Activated CD8-positive, alpha-beta memory T cell treated with anti-CD3 and anti-CD28 coated beads for 1 hour (primary cell): ENCODE measurements at places on chromosomes 6 and 20.

DNA sequence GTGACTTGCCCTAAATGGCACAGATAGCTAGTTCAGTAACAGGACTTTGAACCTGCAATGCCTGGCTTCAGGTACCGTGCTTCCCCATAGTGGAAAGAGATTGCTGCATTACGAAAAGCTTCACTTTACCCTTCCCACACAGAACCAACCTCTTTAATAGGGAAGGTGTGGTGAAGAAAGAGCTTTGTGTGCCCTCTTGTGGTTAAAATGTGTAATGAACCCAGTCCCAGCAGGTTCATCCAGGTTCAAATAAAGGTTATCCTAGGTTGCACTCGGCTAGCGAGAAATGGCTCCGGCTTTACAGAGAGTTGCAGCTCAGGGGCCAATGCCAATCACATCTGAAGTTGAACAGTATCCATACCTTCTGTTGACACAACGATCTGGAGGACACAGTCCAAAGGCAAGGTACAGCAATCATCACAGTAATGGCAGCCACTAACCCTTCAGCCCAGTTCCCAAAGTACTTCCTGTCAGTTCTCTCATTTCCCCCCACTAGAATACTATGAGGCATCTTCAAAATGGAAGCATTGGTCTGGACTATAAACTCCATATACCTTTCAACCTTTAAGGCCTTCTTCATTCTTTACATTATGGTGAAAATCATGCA, 3.0 kb downstream of the DEFB115 start:
- DNase-seq: no peak

DNA sequence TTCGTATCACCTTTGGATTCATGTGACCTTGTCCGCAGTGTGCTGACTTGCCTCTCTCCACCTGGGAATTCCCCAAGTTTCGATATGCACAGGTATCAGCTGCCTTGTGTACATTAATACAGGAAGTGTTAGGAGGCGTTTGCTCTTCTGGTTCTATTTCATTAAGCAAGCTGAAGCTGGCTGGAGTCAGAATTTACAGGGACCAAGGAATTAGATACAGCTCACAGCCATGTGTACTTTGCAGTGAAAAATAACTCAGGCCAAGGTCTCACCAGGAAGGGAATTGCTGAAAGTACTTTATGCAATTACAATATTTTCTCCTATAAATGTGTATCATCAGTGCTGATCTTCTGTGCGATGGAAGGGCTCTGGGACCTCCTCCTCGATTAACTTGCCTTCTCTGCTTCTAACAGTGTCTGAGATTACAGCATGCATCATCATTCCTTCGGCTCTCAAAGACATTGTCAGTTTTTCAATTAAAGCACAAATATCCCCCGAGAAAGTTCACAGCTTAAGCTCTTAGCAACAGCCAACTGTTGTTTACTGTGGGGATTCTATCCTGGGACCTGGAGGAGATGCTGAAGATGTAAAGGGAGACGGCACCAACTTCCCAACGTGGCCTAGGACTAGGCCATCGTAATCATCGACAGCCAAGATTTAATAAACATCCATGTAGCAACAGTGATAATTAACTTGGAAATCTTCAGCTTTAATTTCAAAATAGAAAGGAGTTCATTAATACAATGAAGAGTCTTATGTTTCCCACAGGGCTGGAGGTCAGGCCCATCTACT, 13.8 kb upstream of the TIAM2 start:
- DNase-seq: no peak

- no peak for DNase-seq
Measured at GRCh38 chr6:134689641-134690040, 260.3 kb downstream of the ALDH8A1 start.

GRCh38 chr6:16471222-16471909, 233.0 kb downstream of the GMPR start:
- DNase-seq: no peak

GRCh38 chr6:90997076-90997475, 410.2 kb upstream of the MAP3K7 start:
- DNase-seq: no peak
